ENCODE measurements at places on chromosomes 7 and 10.

- no peak for DNase-seq
Measured at GRCh38 chr7:35571611-35572240, 123.2 kb downstream of the HERPUD2 start.

- DNase-seq, result no peak
Measured at GRCh38 chr7:108559253-108559652, 10.3 kb downstream of the THAP5 start.

- no peak for DNase-seq
Measured at GRCh38 chr10:132698211-132698751, 87.7 kb downstream of the NKX6-2 start.

DNA sequence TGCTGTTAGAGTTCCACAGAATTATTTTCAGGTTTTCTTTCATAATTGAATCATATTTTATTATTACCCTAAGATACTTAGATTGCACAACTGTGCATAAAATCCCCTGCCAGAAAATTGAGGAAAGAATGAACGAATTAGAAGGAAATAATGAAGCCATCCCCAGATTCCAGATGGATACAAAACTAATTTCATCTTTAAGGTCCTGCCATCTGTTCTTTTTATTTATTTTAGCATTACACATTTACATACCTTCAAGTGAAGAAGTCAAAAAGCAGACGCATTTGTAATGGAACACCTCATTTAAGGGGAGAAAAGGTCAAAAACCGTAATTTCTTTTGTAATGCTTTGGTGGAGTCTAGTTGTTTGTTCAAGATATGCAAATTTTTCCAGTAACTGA, 77.0 kb upstream of the LRRTM3 start:
- DNase-seq, result no peak

DNA sequence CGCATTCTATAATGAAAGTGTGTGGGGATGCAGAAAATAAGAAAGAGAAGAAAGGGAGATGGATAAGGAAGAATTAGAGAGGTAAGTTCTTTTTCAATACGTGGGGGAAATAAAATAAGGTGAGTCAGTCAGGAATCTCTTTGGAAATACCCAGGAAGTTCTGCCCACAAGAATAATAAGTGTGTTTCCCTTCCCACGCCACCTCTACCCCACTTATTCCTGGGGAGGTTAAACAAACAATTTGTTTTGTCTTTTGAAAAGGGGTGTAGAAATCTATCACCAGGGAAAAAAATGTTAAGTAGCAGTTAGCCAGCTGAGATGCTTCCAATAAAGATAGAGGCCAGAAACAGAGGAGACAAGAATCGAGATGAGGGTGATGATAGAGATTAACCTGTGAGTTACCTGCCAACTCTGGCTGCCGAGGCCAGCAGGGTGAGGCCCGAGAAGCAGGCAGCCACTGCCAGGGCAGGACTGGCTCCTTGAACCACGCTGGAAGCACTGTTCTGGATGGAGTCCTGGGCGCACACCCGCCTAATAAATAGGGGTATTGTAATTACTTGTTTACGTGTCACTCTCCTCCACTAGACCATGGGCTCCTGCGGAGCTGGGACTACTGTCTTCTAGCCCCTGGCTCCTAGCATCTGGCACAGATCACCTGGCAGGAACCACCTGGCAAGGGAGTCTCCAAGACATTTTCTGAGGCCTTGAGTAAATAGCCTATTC, 191.3 kb downstream of the FGFR2 start:
- DNase-seq, result no peak

- DNase-seq, result no peak
Measured at GRCh38 chr7:136976504-136977251, 108.2 kb downstream of the CHRM2 start.

GRCh38 chr10:89651916-89652573, 7.0 kb upstream of the PANK1 start:
- no peak for DNase-seq

DNA sequence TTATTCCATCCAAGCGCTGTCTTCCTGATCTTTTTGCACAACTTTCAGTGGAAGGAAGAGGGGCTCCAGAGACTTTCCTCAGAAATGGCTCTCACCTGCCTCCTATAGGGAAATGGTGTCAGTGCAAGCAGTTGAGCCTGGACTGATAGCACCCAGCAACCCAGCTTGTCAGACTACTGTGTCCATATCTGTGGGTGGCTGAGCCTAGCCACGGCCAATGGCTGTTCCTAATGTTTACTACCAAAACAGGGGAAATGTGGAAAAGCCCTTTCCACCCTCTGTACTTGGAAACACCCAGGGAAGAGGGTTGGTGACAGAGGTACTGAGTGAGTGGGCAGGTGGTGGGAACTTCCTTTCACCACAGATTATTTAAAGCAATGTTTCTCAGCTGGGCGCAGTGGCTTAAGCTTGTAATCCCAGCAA, 4.3 kb upstream of the YKT6 start:
- no peak for DNase-seq

DNA sequence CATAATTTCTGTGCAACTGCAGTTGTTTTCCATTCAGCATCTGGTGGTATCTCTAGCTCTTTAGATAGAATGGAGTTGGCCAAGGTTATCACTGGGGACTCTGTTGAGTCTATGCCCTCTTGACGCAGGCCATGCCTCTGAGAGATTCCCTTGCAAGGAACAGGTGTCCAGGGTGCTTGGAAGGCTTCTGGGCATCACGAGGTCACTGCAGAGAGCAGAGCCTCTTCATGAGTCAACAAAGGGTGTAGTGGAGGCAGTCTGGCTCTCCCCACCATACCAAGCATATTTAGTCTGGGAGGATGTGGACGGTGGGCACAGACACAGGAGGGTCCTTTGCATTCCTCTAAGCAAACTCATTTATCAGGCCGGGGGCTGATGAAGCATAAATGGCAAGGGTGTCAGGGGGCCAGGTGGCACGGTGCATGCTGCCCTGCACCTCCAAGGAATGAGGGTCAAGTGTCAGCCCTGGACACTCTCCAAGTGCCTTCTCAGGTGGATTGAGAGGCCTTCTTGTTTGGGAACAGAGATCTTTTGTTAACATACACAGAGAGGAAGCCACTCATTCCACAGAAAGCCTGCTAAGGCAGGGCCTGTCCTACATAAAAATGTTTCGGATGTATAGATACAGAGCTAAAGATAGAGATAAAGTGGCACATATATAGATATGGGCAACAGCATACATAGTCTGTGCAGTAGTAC, 328.6 kb downstream of the INHBA start:
- no peak for DNase-seq

- DNase-seq, result no peak
Measured at GRCh38 chr7:142616842-142617241, 132.4 kb upstream of the PRSS1 start.

DNA sequence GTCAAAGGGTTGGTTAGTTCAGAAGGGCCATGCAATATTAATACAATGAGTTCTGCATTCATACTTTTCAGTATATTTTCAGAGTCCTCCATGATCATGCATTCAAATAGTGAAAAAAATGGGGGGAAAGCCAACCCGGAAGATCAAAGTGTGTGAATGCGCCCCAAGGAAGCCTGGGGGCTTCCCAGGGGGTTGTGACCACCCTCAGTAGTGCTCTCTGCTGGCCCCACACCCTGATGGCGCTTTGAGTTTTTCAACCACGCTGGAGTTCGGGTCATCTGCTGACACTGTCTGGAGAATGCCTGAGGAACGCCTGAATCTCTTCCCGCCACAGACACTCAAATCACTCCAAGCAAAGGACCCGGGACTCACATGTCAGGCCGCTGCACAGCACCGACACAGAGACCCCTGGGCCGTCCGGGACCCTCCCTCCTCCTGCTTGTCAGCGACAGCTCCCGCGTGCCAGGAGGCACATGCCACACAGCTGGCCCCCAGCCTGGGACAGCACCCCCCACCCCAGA, 1.0 kb downstream of the TNS3 start:
- no peak for DNase-seq

- no peak for DNase-seq
Measured at GRCh38 chr10:122417667-122418066, 36.8 kb upstream of the ARMS2 start.

GRCh38 chr10:24503461-24504320, 220.0 kb downstream of the ARHGAP21 start:
- DNase-seq, result no peak

GRCh38 chr7:101066141-101066832, 19.0 kb upstream of the TRIM56 start:
- DNase-seq, result no peak

DNA sequence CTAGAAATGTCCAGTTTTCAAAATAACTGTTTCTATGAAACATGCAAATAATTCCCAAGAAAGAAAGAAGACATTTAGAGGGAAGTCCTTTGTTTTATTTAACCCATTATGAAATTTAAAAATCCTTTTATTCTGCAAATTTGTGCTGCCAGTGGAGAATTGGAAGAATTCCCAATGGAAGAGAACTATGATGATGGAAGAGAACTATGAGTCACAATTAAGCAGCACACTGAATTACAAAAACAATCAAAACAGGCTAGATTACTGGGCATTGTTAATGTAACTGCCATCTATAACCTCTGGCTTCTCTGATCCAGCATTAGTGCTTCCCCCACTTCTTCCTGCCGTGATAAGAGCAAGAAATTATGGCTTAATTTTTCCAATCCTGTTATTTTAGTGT, 126.2 kb upstream of the FEZF1 start:
- no peak for DNase-seq

- no peak for DNase-seq
Measured at GRCh38 chr10:117253908-117254307, 13.0 kb downstream of the SLC18A2 start.

DNA sequence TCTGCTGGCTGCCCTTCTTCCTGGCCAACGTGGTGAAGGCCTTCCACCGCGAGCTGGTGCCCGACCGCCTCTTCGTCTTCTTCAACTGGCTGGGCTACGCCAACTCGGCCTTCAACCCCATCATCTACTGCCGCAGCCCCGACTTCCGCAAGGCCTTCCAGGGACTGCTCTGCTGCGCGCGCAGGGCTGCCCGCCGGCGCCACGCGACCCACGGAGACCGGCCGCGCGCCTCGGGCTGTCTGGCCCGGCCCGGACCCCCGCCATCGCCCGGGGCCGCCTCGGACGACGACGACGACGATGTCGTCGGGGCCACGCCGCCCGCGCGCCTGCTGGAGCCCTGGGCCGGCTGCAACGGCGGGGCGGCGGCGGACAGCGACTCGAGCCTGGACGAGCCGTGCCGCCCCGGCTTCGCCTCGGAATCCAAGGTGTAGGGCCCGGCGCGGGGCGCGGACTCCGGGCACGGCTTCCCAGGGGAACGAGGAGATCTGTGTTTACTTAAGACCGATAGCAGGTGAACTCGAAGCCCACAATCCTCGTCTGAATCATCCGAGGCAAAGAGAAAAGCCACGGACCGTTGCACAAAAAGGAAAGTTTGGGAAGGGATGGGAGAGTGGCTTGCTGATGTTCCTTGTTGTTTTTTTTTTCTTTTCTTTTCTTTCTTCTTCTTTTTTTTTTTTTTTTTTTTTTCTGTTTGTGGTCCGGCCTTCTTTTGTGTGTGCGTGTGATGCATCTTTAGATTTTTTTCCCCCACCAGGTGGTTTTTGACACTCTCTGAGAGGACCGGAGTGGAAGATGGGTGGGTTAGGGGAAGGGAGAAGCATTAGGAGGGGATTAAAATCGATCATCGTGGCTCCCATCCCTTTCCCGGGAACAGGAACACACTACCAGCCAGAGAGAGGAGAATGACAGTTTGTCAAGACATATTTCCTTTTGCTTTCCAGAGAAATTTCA, 1.7 kb downstream of the ADRB1 start:
- no peak for DNase-seq

DNA sequence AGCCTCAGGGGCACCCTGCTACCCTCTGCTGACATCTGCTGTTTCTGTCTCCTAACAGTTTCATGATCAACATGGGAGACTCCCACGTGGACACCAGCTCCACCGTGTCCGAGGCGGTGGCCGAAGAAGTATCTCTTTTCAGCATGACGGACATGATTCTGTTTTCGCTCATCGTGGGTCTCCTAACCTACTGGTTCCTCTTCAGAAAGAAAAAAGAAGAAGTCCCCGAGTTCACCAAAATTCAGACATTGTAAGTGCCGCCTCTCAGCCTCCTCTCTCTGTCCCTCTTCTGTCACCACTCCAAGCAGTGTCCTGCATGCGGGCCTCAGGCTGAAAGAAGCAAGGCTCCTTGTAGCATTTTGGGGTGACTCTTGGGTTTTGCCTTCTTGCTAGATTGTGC, 39.0 kb downstream of the POR start:
- DNase-seq, result no peak

GRCh38 chr7:42144604-42145003, 92.4 kb downstream of the GLI3 start:
- DNase-seq, result no peak

GRCh38 chr7:101084865-101085161, 468 bp upstream of the TRIM56 start:
- no peak for DNase-seq

- DNase-seq, result no peak
Measured at GRCh38 chr7:11332186-11332864, 358.7 kb downstream of the PHF14 start.

- no peak for DNase-seq
Measured at GRCh38 chr10:80664071-80664680, 126.5 kb downstream of the SH2D4B start.

DNA sequence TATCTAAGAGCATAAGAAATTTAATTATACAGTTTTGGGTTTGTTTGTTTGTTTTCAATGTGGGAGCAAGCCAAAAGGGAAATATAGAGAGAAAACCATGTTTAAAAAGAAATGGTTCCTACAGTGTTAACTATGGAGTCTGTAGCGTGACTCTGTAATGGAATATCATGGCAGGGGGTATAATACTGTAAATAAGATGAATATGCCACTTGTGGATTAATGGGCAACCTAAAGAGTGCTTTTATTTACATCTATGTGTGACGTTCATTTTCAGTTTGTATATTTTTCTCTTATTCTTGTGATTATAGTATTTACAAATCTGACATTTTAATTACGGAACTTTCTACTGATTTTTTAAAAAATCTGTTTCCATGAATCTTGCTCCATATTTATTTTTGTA, 95.9 kb downstream of the POLL start:
- DNase-seq, result no peak

DNA sequence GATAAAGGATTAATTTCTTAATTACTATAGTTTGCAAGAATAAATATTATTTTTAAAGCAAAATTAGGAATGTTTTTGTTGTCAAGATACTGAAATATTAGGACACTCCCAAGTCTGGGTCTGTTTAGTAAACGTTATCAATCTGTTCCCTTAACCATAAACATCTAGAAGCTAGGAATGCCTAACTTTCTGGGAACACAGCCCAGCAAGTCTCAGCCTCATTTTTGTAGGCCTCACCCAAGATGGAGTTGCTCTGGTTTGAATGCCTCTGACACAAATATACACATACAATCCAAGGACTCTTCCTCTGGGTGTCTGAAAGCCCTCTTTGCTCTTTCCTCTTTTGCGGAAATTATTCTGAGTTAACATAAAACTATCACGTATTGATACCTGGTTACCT, 487.4 kb upstream of the CELF2 start:
- DNase-seq, result no peak

DNA sequence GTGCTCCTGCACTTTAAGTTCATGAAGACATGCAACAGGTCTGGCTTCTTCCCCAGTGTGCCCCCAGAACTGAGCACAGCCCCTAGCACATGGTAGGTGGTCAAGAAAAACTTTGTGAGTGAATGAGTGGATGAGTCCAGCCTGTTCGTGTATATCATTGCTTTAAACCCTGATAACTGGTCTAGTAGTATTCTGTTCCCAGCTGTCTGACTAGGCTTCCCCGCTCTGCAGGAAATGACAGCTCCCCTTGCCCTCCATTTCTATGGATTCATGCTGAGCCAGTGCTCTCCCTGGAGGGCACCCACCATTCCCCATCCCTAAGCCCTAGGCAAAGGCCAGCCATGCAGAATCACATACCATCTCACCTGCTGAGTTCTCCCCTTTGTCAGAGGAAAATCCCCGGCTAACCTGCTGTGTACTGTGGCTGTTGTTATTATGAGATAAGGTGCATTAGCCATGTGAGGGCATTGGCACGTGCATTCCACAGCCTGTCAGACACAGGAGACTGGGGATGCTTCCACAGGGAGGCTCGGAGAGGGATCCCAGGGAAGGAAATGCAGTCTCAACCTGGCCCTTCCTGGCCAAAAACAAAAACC, 698.9 kb downstream of the GRID1 start:
- DNase-seq, result no peak
